Dermis lymphatic vessel endothelial cell (primary cell): ENCODE measurements at places on chromosomes 2 and 18. TPM values are rescaled to one million over a fixed set of nuclear protein-coding genes. Genes with fewer than 3 reads are reported as not detected.

Gene CACNB4
- 0.11 and 0.26 TPM in 2 replicates for total RNA-seq

Gene PXDN
- 174 and 187 TPM in 2 replicates for total RNA-seq

Gene FLACC1
- total RNA-seq: 0.86 and 0.87 TPM in 2 replicates

Gene CNTNAP5
- total RNA-seq: under 0.01 TPM in 1 of 2 replicates, not detected in the other

Gene SLC5A7
- not detected in 2 replicates for total RNA-seq

Gene EHD3
- total RNA-seq: 6.6 and 10.8 TPM in 2 replicates

Gene FAM237A
- total RNA-seq: not detected in 2 replicates

Gene GREB1
- total RNA-seq: 0.11 and 0.26 TPM in 2 replicates

Gene ARHGEF33
- total RNA-seq: under 0.01 and 0.26 TPM in 2 replicates

Gene EPAS1
- total RNA-seq: 105 and 167 TPM in 2 replicates

Gene KCNE4
- total RNA-seq: under 0.01 and 1.1 TPM in 2 replicates

Gene CYB5A
- total RNA-seq: 19.4 and 23.5 TPM in 2 replicates

Gene FER1L5
- total RNA-seq: not detected in 2 replicates

Gene AMER3
- total RNA-seq: not detected in 2 replicates

Gene CREG2
- total RNA-seq: under 0.01 TPM in 1 of 2 replicates, not detected in the other

Gene TM4SF20
- total RNA-seq: not detected in 2 replicates

Gene CABLES1
- total RNA-seq: 42.6 and 52.2 TPM in 2 replicates
